ENCODE measurements at places on chromosomes 6 and 20. TPM values are rescaled to one million over a fixed set of nuclear protein-coding genes. Genes with fewer than 3 reads are reported as not detected.

Gene SCUBE3
- 0.47 TPM for total RNA-seq

Gene ZC3H12D
- total RNA-seq, result 0.20 TPM

Gene RAB44
- not detected for total RNA-seq

Gene TNNC2
- total RNA-seq, result not detected

Gene RSPO3
- total RNA-seq, result not detected

Data from Calu3 (cell line).